ENCODE measurements at places on chromosomes 1 and 21.

DNA sequence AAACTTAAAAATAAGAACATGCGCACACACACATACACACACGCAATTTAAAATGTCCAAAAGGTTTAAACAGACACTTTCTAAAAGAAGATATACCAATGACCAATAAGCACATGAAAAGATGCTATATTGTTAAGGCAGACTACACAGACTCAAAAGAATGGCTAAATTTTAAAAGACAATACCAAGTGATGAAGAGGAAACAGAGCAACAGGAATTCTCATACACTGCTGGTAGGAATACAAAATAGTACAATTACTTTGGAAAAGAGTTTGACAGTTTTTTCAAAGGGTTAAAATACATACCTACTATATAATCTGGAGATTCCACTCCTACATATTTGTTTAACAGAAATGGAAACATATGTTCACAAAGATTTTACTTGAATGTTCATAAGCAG is 239.6 kb upstream of the SAMSN1 start:
- no peak for DNase-seq

DNA sequence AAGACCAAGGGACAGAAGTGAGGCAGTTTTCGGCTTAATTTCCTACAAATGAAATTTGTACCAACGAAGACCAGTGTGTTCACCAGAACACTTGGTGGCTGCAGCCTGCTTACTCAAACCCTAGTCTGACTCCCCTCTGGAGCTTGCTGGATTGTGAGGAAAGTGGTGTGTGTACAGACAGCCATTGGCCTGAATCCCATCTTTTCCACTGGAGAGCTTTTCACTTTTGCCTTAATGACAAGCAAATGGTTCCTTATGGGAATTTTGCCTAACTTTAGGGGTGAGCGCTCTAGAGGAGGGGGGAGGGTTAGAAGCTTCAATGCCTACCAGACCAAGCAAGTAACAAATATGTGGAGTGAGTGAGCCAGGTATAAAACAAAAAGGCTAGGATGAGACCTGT is 17.3 kb downstream of the METTL13 start:
- DNase-seq: no peak

GRCh38 chr1:108561689-108562326 is 1.9 kb downstream of the EEIG2 start:
- DNase-seq: peak; percentile 81

GRCh38 chr1:110286564-110286963 is 52.6 kb upstream of the RBM15 start:
- DNase-seq: peak; percentile 70

DNA sequence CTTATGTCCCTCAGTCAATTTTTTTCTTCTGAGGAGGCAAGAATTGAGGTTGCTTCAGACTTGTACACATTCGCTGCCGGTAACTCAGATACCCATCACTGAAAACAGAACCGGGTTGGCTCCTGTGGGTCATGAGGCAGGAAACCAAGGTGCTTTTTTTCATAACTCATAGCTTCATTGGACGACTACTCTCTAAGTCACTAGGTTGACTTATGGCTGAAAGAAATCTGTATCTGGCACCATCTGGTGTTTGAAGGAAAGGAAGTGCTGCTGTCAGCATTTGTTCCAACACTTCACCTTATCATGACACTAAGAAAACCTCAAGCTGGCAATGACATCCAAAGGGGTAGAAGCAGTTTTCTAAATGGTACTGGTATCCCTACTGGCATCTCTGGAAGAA is 82.3 kb downstream of the TBX19 start:
- no peak for DNase-seq

DNA sequence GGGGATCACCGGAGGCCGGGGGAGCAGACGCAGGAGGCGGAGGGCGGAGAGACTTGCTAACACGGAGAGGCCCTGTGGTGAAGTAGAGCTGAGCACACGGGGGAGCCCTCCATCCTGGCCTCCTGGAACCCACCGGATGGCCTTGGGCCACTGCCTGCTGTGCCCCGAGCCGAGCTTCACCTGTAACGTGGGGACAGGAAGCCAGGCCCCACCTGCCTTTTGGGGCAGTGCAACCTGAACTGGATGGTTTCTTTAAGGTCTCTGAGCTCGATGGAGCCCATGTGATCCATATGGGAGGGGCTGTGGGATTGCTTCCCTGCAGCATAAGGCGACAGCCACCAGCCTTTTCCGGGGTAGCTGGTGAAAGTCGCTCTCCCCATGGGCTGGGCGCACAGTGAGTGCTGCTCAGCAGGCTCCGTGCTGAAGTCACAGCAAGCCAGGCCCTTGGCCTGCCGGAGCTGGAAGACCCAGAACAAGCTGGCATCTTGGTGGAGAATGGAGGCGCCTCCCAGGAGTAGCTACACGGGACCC is 35.8 kb downstream of the TFF3 start:
- DNase-seq: no peak
